ENCODE measurements at places on chromosomes 13 and 19.

DNA sequence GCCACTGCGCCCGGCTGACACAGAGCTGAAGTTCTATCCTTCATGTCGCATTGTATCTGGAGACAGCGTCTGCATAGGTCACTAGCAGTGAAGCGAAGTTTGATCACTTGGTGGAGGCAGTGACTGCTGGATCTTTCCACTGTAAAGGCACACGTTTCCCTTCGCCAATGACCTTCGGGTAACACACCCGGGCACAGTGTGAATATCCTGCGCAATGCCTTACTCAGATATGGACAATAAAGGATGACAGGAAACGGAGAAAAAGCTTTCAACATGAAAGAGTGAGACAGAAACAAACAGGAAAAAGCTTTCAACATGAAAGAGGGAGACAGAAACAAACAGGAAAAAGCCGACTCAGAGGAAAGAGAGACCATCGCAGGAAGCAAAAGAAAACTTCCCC, 17.1 kb downstream of the ARL11 start:
- no peak for DNase-seq

DNA sequence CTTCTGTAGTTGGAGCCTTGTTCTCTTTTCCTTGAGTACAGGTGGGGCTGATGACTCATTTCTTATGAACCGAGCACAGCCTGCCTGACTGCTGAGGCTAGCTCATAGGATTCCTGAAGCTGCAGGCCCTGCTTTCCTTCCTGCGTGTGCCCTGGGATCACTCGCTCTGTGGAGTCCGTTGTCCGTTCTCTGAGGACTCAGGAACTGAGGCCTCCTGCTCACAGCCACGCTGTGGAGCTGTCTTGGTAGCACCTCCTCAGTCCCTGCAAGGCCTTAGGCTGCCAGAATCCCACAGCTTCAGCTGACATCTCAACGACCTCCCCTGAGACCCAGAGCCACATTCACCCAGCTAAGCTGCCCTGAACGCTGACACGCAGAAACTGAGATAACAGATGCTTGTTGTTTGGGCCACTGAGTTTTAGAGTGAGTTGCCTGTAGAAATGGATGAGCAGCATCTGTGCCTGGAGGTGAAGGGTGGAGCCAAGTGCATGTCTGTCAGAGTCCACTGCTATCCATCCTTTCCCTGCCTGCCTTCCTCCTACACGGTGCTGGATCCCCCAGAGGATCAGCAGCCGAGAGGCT, 72.9 kb downstream of the ARHGEF7 start:
- no peak for DNase-seq

DNA sequence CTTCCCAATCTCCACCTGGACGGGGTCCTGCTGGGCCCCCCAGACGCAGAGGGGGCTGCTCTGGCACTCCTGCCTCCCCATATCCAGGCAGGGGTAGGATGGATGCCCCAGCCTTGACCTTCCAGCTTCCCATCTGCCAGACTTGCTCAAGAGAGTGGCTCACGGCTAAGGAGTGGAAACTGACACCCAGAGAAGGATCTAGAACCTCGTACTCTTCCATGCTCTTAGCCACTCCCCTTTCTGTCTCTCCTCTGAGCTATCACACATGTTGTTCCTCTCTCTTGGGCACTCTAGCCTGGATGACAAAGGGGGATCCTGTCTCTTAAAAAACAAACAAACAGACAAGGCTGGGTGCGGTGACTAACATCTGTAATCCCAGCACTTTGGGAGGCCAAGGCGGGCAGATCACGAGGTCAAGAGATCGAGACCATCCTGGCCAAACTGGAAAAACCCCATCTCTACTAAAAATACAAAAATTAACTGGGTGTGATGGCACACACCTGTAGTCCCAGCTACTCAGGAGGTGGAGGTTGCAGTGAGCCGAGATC, 12.2 kb upstream of the FUT5 start:
- no peak for DNase-seq

DNA sequence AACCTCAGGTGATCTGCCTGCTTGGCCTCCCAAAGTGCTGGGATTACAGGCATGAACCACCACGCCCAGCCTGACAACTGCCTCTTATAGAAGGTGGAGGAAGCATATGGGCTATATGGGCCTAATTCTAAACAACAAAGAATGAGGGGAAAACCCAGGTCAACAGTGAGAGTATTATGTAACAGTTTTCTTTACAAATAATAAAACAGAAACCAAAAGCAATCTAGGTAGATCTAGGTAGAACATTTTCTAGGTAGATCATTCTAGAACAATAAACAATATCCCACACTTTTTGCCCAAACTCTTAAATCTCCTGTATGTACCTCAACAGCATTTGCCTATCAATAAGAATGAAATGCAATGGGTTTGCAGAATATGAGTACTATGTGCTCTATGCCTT, 267.4 kb downstream of the ABCC4 start:
- no peak for DNase-seq

GRCh38 chr19:44600466-44600865, 12.9 kb upstream of the IGSF23 start:
- no peak for DNase-seq

DNA sequence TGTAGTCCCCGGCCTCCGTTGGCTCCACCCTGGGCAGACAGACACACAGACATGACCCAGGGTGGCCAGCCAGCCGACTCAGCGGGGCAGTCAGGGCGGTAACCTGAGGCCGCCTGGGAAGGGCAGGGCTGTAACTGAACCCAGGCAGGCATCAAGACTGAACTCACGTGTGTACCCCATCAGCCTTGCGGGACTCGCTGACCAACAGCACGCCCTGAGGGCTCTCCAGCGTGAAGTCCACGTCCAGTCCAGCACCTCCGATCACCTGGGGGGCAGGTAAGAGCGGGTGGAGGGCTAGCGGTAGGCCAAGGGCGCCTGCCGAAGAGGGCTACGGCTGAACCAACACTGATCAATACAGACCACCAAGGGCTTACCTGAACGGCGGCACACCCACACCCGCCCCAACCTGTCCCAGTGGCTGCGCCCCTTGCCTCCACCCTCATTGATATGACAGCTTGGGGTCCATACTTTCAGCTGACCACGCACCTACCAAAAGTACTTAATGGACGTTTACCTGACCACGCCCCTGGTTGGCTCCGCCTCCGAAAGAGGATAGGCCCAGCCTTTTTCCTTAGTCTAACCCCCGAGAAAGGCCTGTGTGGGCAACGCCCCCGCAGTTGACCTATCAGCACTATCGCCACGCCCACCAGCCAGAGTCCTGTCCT, 791 bp downstream of the TMED1 start:
- DNase-seq, result no peak

GRCh38 chr13:28000567-28000966, 12.1 kb upstream of the URAD start:
- DNase-seq, result no peak

DNA sequence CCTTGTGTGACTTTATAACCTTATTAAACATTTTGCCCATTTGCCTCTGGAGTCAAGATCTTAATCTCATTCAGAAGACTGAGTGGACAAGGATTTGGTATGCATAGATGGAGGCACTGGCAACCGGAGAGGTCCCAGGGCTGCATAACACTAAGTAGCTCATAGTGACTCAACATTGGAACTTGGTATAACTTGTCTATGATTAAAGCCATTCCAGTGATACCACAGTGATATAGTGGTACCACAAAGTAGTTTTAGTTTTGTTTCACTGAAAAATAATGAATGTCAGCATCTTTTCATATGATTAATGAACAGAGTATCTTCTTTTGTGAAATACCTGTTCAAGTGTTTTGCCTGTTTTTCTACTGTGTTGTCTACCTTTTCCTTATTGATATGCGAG, 26.4 kb downstream of the CDK8 start:
- no peak for DNase-seq

DNA sequence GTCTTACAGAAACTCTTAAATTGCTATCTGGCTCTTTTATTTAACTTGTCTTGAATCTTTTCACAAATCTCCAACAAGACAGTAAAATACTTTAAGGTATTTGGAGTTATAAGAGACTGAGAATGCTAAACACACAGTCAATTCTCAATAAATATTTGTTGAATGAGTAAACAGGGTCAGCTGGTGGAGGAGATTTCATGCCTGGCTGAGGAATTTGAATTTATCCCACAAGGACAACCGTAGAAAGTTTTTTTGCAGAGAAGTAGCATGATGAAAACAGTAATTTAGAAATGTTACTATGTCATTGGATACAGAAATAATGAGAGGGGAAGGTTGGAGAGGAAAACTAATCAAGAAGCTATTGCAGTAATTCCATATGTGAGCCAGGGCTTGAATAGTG, 1223.7 kb downstream of the PCDH17 start:
- peak; percentile 8 for DNase-seq

GRCh38 chr13:42068886-42069285, 20.4 kb downstream of the DGKH start:
- DNase-seq, result no peak

- no peak for DNase-seq
Observed at GRCh38 chr13:91357613-91358386, 10.3 kb downstream of the MIR17HG start.

- no peak for DNase-seq
Observed at GRCh38 chr13:36362914-36363313, 16.7 kb upstream of the SPART start.

DNA sequence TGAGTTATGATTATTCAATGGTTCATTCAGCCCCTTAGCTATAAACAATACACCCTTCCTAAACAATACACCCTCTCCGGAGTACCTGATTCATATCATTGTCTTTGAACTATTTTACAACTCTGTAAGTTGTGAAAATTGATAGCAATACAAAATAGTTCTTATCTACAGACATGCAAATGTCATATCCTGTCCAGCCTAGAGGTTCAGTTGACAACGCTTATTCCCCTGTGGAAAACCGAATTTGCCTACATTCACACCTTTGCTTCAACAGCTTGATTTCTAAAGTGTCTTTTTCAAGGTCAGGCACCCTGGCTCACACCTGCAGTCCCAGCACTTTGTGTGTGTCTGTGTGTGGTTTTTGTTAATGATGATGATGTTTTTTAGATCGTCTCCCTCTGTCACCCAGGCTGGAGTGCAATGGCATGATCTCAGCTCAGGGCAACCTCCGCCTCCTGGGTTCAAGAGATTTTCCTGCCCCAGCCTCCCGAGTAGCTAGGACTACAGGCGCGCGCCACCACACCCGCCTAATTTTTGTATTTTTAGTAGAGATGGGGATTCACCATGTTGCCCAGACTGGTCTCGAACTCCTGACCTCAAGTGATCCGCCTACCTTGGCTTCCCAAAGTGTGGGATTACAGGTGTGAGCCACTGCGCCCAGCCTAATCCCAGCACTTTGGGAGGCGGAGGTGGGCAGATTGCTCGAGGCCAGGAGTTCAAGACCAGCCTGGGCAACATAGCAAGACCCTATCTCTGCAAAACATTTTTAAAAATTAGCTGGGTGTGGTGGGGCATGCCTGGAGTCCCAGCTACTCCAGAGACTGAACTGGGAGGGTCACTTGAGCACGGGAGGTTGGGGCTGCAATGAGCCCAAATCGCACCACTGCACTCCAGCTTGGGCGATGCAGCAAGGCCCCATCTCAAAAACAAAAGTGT, 9.6 kb downstream of the C19orf53 start:
- no peak for DNase-seq

- DNase-seq, result no peak
Observed at GRCh38 chr19:4582980-4583842, 23.7 kb upstream of the SEMA6B start.

DNA sequence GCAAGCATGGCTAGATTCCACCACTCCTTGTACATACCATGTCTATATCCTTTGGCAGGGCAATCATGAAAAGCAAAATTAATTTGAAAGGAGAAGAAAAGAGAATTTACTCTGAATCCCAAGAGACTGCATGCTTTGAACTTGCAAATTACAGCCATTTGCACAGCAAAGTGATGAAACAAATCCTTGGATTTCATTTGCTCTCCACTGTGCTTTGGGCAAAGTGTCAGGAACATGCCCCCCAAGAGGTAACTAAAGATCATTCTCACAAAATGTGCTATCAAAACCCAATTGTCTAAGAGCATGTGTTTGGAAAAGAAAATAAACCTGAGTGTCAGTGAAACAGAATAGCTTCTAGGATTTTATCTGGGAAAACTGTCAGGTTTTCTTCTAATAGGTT, 298.5 kb downstream of the GPC6 start:
- no peak for DNase-seq

DNA sequence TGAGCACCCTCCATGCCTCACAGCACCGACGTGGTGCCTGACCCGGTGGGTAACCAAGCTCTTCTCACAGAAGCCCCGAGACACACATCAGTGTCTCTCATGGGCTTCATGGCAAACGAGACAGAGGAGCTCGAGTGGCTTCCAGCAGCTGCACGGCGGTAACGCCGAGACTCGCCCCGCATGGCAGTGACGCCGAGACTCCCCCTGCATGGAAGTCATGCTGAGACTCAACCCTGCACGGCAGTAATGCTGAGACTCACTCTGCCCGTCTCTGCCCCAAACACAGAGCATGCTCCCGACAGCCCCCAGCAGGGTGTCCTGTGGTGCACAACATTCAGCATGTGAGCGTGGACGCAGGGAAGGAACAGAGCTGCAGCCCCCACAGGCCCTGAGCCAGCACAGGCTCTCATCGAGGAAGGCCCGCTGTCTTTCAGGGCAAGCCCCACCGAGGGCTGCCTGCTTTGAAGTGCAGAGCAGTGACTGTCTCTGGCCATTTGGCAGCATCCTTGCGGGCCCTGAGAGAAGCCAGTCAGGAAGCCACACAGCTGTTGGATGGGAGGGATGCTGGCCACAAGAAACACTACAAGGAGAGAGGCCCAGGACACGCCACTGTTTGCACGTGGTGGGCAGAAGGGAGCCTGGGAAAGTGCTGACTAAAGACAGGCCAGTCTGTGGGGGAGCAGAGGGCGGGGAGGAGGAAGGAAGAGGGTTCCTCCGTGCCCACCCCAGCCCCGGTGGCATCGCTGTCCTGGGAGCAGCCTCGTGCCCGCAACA, 9.5 kb downstream of the GAS6 start:
- DNase-seq, result no peak

DNA sequence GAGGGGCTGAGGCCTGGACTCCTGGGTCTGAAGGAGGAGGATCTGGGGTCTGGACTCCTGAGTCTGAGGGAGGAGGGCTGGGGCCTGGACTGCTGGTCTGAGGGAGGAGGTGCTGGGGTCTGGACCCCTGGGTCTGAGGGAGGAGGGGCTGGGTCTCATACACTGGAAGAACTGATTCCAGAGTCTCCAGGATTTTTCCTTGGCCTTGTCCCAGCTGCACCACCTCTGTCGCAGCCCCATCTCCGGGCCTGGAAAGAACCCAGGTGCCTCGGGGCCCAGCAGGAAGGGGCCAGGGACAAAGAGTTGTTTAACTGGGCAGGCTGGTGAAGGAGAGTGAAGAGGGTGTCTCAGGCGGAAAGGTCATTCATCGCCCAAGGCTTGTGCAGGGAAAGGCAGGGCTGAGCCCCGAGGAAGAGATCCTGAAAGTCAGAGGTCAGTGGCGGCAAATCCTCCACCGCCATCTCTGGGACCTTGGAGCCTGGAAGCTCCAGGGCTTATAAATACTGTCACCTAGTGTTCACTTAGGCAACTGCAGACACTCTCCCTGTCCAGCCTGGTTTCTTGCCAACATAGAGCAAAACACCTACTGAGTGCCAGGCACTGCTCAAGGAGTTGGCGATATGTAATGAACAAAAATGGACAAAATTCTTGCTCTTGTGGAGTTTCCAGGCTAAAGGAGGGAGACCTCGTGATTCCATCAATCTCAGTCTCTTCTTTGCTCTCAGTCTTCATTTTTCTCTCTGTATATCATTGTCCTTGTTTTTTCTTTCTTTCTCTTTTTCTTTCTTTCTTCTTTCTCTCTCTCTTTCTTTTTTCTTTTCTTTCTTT, 4.4 kb upstream of the KCNN4 start:
- DNase-seq, result peak; percentile 23

GRCh38 chr19:32877977-32878745, 8.6 kb upstream of the SLC7A9 start:
- no peak for DNase-seq

Measured in fibroblast of skin of left biceps (primary cell).